Hepatocyte (in vitro differentiated cells): ENCODE measurements at places on chromosomes 12 and 14. TPM values are rescaled to one million over a fixed set of nuclear protein-coding genes. Genes with fewer than 3 reads are reported as not detected.

- DNase-seq, result no peak
Observed at GRCh38 chr12:88419794-88420193, 160.5 kb downstream of the KITLG start.

- no peak for DNase-seq
Observed at GRCh38 chr14:29579838-29580237, 347.8 kb downstream of the PRKD1 start.

- no peak for DNase-seq
Observed at GRCh38 chr14:92627707-92628215, 114.2 kb downstream of the RIN3 start.

GRCh38 chr12:113609692-113610469, 138.2 kb upstream of the LHX5 start:
- no peak for DNase-seq

GRCh38 chr14:61609884-61610283, 85.4 kb upstream of the HIF1A start:
- DNase-seq, result no peak

GRCh38 chr14:54918427-54918826, 15.8 kb upstream of the GCH1 start:
- no peak for DNase-seq

DNA sequence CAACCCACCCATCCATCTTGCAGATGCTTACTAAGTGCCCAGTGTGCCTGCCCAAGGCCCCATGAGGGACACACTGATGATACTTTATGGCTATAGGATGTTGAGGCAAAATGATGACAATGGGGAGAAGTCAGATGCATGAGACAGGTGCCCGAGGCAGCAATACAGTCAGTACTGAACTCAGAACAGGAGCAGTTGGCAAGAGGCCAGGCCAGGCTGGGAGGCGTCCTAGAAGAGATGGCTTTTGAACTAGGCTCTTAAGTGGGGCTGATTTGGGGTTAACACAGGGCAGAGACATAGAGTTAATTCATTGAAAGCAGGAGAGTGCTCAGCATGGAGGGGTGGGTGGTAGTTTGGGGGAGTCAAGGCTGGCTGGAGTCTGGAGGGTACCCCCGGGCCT, 15.6 kb downstream of the PLBD2 start:
- no peak for DNase-seq

DNA sequence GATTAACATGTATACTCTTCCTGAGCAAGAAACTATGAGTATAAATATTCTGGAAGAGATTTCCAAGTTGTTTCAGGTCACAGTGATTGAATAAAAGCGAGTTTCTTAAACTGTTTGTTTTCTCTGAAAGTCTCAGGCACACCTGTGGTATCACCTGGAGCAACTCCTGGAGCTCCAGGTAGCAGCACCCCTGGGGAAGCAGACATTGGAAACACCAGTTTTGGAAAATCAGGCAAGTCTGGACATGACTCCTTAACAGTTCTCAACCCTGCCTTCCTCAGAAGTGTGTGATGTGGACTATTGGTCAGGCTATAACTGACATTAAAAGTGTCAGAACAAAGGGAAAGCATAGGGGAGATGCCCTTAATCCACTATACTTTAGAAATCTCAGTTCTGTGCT, 217.6 kb upstream of the CNTN1 start:
- no peak for DNase-seq

- DNase-seq, result no peak
Observed at GRCh38 chr12:22312336-22312735, 22.2 kb downstream of the ST8SIA1 start.

DNA sequence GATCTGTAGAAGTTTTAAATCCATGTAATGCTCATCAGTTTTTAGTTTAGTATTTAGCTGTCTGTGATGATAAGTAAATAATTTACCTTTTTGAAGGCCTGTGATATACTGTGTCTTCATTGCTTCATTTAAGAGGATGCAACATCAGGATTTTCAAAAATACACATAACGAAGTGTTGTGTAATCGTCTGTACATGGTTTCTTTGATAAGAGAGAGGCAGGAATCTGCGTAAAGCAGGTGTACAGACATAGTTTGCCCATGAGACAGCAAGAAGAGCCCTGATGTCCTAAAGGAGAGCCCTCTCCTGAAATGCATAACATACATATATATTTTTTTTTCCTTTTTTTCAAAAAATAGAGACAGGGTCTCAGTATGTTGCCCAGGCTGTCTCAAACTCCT, 44.8 kb downstream of the RASSF3 start:
- no peak for DNase-seq

- no peak for DNase-seq
Observed at GRCh38 chr12:130655010-130655409, 61.1 kb downstream of the RIMBP2 start.

- no peak for DNase-seq
Observed at GRCh38 chr12:132238488-132238854, 90.9 kb downstream of the GALNT9 start.

- DNase-seq, result peak; percentile 98
Observed at GRCh38 chr12:57430931-57431566, at the start of gene R3HDM2. Gene R3HDM2 (minus strand): TSS chr12:57431043. CDS start chr12:57310428, 120,615 bp downstream.

DNA sequence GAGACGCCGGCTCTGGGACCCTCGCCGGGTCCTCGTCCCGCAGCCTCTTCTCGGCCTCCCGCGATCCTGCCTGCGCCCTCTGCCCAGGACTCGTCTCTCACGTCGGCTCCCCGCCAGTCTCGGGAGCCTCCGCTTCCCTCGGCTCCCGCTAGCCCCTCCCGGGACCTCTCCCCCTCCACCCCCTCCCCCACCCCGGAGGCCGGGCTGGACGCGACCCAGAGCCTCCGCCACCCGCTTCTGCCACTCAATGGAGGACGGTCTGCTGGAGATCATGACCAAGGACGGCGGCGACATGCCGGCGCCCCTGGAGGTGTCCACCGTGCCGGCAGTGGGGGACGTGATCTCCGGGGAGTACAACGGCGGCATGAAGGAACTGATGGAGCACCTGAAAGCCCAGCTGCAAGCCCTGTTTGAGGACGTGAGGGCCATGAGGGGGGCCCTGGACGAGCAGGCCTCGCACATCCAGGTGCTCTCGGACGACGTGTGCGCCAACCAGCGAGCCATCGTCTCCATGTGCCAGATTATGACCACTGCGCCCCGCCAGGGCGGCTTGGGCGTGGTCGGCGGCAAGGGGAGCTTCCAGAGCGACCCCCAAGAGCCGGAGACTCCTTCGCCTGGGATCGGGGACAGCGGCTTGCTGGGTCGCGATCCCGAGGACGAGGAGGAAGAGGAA, 568 bp downstream of the CCDC184 start:
- no peak for DNase-seq

DNA sequence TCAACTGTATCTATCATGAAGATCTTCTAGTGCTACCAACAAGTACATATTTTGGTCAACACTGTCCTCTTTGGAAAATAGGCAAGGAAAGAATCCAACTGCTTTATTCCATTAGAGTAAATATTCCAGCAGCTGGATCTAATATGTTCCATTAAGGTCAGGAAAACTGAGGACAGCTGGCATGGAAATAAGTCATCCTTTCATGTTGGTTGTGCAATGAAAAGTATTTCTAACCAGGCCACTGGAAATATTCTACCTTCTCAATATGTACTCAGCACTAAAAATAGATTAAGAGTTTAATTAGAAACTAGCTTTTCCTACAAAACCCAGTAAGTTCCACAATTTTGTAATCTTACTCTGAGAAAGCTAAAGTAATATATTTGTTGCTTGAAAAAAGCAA, 19.6 kb downstream of the HIGD1C start:
- DNase-seq, result no peak

GRCh38 chr14:77979666-77980351, 179.9 kb downstream of the ADCK1 start:
- DNase-seq, result no peak

DNA sequence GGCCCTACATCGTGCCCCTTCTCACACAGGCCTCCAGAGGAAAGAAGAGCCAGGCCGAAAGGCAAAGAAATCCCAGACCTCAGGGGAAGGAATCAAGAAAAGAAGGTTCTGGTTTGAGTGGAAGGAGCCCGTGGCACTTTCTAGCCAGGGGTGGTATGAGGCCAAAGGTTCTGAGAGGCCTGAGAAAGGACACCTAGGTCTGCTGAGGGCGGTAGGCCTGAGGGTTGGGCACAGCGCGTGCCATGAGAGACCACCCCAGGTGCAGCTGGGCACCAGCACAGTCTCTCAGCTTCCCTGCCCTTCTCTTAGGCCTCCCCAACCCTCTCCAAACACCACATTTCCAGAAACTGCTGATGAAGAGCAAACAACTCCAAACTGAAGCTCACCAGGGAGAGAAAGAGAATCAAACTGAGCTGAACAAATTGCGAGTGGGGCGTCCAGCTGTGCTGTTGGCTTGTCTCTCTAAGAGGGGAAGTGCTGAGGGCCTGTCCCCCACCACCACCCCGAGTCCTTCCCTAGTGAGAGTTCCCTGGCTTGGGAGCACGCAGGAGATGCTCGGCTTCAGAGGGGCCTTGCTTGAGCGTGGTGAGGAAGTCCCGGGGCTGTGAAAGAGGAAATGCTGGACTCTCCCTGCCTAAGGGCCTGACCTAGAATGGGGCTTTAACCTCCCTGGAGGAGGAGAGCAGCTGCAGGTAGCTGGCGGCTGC, 184.8 kb downstream of the ZFP36L1 start:
- DNase-seq, result no peak

- DNase-seq, result no peak
Observed at GRCh38 chr12:71942703-71943102, 4.1 kb downstream of the TPH2 start.

GRCh38 chr14:88191605-88192004, 131.5 kb downstream of the KCNK10 start:
- DNase-seq, result no peak

DNA sequence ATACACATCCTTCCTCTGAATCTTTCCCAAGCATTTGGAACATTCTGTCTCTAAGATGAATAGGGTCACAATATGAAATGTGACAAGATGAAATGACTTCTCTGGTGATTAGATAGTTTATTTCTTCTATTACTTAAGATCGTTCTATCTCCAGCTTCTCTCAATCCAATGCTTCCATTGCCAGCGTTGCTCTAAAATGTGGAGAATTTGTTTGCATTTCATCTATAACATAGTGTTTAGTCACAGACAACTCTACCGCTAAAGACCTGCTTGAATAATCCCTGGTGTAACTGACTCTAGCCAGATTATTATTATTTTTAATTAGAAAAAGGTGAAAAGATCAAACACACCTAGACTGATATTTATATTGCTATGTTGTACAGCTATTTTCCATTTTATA, 184.7 kb upstream of the PRICKLE1 start:
- no peak for DNase-seq

Gene TESPA1
- not detected in 2 replicates for polyA plus RNA-seq

Gene WDR89
- 3.9 and 5.6 TPM in 2 replicates for polyA plus RNA-seq

Gene TBK1
- polyA plus RNA-seq, result 15.4 and 22.2 TPM in 2 replicates

Gene RPL10L
- polyA plus RNA-seq, result not detected in 2 replicates

Gene DTX1
- polyA plus RNA-seq, result 0.89 and 2.3 TPM in 2 replicates

Gene KRT74
- not detected in 2 replicates for polyA plus RNA-seq

Gene CD27
- polyA plus RNA-seq, result 0.15 and 0.44 TPM in 2 replicates

Gene VWF
- 0.77 TPM in 1 of 2 replicates, not detected in the other for polyA plus RNA-seq

Gene RSRC2
- 53.6 and 73.8 TPM in 2 replicates for polyA plus RNA-seq

Gene WNT1
- not detected in 2 replicates for polyA plus RNA-seq

Gene BIN2
- polyA plus RNA-seq, result 0.18 TPM in 1 of 2 replicates, not detected in the other

Gene TMEM52B
- 1.0 and 1.8 TPM in 2 replicates for polyA plus RNA-seq

Gene COCH
- 2.0 and 3.2 TPM in 2 replicates for polyA plus RNA-seq
